Fibroblast of skin of abdomen (primary cell): ENCODE measurements at places on chromosomes 2 and 18.

DNA sequence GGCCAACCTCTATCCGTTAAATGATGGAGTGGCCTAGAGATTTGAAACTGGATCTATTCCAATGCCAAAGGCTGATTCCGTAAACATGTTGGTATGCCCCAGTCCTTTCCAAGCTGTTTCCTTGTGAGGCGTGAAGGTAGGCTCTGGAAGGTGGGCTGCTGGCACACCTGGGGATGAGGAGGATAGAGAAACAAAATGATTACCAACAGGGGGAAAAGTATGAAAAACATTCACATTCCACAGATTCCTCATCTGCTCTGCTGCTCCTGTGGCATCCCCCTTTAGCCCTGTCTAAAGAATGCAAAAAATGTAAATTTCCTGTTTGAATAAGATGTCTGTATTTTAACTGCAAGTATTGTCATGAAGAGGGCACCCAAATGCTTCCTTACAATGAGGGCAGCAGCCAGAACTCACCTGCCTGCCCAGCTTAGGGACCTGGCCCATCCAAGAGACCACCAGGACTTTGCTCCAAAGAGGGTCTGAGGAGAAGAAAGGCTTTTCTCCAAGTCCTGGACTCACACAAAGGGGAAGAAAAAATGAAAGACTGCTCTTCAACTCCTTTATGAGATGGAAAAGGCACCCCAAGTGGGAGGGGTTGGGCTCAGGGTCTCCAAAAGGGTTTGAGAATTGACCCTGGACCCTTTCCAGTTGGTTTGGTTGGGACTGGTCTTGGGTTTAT, 132.3 kb upstream of the PELI1 start:
- peak; percentile 72 for DNase-seq

DNA sequence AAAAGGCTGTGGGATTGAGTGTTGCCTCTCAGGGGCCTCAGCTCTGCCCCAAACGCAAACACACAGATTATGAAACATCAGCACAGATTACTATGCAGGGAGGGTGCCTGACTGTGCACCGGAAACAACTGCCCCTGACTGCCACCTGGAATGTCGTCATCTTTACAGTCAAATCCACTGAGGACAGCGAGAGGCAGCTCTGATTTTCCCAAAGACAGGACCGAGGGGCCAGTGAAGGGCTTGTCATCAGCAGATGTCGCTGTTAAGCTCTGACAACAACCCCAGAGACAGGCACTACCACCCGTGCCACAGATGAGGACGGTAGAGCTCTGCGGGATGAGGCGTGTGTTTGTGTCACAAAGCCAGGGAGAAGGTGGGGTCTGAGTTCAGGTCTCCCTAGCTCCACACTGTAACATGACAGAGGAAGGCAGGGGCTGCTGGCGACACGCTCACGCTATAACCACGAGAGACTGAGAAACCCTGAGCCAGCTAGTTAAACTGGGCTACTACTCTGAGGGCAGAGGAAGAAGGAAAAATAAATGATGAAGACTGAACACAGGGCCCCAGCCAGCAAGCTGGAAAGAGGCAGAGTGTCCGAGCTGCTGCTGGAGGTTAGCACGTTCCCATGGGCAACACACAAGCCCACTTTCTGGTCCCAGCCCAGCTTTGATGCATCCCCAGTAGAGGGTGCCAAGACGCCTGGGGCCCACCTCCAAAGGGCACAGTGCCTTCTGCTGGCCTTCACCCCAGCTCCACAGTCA, 47.0 kb downstream of the PARD6G start:
- DNase-seq, result peak; percentile 12

DNA sequence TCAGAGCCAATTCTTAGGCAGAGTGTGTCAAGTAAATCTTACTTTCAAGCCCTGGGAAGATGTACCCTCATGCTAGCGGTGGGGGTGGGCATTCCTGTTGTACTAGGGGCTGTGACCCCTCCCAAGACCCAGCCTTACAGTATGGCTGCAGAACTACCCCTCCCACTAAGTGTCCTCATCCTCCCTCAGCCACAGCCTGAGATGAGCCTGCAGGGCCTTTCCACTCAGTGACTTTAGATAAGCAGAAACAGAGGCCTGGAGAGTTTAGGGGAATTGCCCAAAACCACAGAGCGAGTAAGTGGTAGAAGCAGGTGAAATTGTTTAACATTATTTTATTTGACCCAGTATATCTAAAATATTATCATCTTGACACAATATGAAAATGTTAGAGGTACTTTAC, 36.6 kb downstream of the TTC32 start:
- DNase-seq, result no peak

DNA sequence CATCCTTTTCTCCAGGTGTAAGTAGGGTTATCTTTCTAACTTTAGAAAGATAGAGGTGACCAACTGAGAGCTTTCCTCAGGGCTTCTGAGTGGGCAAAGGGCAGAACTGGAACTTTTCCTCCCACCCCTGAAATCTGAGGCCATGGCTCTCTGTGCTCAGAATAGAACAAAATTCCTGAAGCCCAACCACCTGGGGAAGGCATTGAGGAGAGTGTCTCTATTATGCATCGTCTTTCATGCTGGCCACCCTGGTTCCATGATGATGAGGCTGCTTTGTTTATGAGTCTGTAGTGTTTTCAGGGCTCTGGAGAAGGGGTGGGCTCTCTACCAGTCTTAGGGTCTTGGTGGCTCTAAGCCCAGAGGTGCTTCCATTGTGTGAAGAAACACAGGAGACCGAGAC, 30.7 kb upstream of the IL1R1 start:
- peak; percentile 51 for DNase-seq

DNA sequence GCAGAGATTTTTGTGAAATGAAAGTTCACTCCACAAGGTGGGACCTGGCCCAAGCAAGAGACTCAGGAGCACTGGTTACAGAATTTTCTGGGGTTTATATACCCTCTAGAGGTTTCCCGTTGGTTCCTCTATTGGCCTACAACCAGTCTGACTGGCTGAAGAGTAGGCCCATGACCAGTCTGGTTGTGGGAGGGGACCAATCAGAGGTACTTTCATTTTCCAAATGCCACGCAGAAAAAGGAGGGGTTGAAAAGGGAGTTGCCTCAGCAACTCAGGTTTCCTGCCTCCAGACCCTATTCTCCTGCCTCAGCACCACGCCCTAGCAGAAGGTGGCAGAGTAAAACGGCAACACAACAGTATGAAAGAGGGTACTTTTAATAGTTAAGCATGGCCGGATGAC, 98.4 kb downstream of the COLEC12 start:
- DNase-seq, result no peak
